ENCODE measurements at places on chromosomes 11 and 22.

DNA sequence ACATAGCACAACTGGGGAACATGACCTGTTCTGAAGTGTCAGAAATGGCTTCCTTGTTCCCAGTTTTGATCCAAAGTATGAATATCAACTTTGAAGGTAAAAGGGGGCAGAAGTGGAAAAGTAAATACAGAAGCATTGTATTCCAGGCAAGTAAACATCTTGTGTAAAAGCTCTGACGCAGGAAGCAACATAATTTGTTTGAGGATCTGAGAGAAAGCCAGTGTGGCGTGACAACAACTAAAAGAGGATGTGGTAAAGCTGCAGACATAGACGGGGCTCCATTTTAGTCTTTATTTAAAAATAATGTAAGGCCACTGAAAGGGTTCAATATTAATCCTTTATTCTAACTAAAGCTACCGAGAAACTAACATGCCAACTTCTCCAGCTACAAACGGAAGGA lies 310.2 kb downstream of the DLG2 start:
- DNase-seq = no peak

- DNase-seq = no peak
Measured at GRCh38 chr11:65915101-65915820, 3.6 kb downstream of the C11orf68 start.

- no peak for DNase-seq
Measured at GRCh38 chr11:31050061-31050765, 319.3 kb downstream of the DCDC1 start.

GRCh38 chr22:26665813-26666231 lies 8.4 kb downstream of the MIAT start:
- DNase-seq = no peak

DNA sequence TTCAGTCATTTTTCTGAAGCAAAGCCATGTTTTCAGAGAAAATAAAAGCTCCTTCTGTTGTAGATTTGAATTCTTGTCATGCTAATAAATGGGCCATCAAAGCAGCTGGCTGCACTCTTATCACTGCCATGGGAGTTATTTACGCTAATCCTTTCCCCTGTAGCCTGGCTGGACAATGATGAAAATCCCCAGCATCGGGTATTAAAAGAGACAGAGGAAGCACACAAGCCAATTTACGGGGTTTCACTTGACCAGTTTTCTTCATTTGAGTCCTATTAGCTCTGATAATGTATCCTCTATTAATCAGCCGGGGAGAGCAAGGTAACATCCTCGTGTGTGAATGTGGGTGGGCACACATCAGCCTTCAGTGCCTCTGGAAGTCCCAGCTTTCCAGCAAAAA lies 470.2 kb upstream of the API5 start:
- DNase-seq = no peak

GRCh38 chr22:33519071-33519973 lies 401.0 kb downstream of the LARGE1 start:
- DNase-seq = no peak

- no peak for DNase-seq
Measured at GRCh38 chr11:123588117-123588863, 66.1 kb downstream of the SCN3B start.

DNA sequence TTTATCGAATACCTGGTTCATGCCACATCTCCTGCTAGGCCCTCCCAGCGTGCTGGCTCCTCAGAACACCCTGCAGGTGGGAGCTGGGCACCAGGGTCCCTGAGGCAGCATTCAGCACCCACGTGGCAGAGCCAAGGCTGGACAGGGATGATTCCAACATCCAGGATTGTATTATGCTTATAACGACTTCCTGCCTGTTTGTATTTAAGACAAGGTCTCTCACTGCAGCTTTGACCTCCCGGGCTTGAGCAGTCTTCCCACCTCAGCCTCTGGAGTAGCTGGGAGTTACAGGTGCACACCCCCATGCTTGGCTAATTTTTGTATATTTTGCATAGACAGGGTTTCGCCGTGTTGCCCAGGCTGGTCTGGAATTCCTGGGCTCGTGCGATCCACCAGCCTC lies 64.7 kb upstream of the WNT7B start:
- DNase-seq = no peak

DNA sequence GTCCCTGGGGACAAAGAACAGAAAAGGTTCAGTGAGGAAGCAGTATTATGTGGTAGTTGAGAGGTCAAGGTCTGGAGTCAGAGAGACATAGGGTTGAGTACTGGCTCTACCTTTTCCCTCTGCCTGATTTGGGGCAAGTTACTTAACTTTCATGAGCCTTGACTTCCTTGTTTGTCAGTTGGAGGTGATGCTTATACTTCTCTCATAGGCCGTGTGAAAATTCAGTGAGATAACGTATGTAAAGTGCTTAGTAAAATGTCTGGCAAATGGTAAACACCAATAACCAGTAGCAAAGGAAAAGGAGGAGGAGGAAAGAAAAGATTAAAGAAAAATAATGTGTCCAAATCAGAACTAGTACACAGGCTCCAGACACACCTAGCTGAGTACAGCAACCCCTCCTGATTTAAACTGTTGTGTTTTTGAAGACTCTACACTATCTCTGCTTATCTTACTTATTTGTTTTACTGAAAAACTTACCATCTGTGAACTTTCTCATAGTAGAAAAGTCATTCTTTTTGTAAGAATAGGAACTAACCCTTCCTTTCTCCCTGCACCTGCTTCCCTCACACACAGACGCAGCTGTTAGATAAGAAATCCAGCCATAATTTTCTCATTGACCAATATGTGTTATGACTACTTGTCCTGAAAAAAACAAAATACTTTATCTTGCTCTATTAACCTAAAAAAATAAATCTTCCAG lies 126.9 kb downstream of the CD44 start:
- no peak for DNase-seq

DNA sequence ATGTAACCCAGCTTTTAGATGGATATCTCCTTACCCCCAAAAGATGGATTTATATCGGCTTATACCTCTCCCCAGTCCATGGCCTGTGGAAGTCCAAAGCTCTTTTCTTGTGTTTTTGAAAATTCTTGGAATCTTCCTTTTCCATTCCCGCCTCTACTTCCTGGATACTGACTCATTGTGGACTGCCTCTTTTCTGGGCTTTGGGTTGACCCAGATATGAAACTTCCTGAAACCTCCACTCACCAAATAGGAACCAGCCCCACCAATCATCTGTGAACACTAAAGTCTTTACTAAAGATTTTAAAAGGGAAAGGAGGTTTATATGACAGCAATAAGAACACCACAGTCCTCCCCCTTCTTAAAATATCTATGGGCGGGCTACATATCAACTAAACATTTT lies 163.4 kb upstream of the SYN3 start:
- no peak for DNase-seq

- DNase-seq = no peak
Measured at GRCh38 chr11:27295928-27296327, 67.1 kb downstream of the CCDC34 start.

DNA sequence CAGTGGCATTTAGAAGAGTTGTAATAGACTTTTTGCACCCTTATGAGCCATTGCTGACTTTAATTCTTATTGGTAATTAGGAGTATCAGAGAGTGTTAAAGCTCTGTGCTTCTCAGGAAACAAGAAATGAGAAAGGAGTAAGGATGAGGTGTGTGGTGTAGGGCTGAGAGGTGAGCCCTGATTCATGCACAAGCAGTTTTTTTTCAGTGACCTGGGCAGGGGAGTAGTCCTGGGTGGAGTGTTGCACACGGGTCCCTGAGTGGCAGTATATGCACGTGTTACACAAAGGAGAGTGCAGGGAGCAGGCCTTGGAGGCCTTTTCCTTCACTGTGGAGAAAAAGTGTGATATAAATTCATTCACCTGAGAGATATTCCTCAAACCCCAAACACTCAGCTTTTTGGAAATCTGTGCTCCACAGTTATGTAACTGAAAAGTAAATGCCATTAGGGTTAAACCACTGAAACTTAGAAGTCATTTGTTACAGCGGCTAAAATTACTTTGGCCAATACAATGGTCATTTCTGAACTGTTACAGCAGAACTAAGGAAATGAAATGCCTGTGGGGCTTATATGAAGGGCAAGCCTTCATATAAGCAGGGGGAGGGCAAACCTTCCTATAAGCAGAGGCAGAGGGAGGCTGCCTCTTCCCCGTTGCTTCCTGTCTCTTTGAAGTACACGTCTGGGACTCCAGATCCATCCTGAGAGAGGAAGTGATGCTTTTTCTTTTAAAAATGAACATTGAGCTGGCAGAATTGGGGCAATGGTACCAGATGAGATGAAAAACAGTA lies 62.6 kb upstream of the OLFML1 start:
- DNase-seq = no peak

GRCh38 chr11:79150966-79151365 lies 289.9 kb downstream of the TENM4 start:
- no peak for DNase-seq

GRCh38 chr11:119155733-119156492 lies 7.1 kb downstream of the ABCG4 start:
- DNase-seq = no peak

GRCh38 chr11:69870766-69871165 lies 51.5 kb upstream of the FGF3 start:
- DNase-seq = no peak

DNA sequence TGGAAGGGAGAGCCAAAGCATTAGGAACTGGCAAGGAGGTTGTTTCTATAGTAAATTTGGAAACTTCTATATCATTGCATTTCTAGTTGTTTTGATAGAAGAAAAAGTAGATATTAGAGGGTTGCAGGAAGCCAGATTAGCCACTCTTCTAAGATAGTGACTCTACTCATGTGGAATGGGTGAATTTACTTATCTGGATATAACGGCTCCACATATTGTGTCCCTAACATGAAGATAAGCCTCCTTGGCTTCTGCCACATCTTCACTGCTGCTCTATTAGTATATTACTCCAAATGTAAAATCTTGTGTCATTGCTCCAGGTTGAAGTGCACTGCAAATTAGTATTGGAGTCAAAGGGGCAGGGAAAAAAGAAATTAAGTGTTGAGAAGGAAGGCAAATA lies 283.3 kb downstream of the CASP12 start:
- DNase-seq = no peak

- no peak for DNase-seq
Measured at GRCh38 chr22:50119768-50120251, 30.0 kb downstream of the MOV10L1 start.

GRCh38 chr11:82906236-82906635 lies 4.7 kb downstream of the DDIAS start:
- no peak for DNase-seq

DNA sequence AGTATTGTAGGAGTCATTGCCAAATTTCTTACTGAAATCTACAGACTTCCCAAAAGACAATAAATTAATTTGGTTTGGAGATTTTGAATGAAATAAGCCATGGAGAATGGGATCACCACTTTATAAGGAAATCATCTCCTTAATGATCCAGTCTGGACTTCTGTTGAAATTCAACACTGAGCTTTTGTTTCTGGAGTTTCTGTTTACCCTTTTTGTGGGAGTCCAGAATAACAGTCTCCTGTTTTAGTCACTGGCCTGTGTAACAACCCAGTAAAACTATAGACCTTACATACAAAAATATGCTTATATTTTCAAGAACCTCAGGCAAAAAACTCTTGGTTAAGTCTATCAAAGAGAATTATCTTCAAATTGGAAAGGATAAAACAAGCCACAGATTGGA lies 321.7 kb upstream of the PLET1 start:
- DNase-seq = no peak

- DNase-seq = no peak
Measured at GRCh38 chr22:45628515-45628914, 43.1 kb upstream of the ATXN10 start.

- no peak for DNase-seq
Measured at GRCh38 chr11:75196426-75196825, 44.1 kb upstream of the TPBGL start.

- DNase-seq = no peak
Measured at GRCh38 chr22:36563898-36564297, 34.9 kb upstream of the EIF3D start.

DNA sequence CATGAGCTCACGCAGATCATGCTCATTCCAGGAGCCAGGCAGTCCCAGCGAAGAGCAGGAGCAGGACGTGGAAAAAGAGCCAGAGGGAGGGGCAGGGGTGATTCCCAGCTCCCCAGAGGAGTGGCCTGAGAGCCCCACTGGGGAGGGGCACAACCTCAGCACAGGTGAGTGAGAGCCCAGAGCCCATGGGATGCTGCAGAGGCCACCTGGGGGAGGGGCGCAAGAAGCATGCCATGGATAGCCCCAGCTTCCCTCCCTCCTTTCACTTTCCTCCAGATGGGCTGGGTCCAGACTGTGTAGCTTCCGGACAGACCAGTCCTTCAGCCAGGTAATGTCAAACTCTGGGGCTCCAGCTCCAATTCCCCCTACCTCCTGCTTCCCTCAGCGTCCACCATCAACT lies 6.2 kb downstream of the SMTNL1 start:
- DNase-seq = no peak

DNA sequence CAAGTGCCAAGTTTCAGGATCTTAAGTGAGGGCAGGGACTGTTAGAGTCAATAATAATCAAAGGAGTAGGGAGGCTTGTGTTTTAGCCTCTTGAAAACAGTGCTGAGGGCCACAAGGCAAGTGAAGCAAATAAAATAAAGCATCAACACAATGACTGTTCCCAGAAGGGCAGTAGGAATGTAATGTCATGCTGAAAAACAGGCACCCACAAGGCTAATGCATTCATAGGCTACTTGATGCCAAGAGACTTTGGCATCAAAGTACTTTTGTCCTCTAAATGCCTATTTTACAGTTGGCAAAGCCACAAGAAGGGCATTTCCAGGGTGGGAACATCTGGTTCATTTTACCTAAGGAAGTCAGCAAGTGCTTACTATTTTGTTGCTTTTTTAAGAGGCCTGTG lies 22.9 kb downstream of the RAB39A start:
- DNase-seq = no peak

- no peak for DNase-seq
Measured at GRCh38 chr11:112334381-112334780, 73.7 kb upstream of the PLET1 start.

- DNase-seq = no peak
Measured at GRCh38 chr11:86442420-86442819, 67.7 kb downstream of the CCDC81 start.

GRCh38 chr11:71963468-71963867 lies 34.6 kb downstream of the RNF121 start:
- DNase-seq = no peak

DNA sequence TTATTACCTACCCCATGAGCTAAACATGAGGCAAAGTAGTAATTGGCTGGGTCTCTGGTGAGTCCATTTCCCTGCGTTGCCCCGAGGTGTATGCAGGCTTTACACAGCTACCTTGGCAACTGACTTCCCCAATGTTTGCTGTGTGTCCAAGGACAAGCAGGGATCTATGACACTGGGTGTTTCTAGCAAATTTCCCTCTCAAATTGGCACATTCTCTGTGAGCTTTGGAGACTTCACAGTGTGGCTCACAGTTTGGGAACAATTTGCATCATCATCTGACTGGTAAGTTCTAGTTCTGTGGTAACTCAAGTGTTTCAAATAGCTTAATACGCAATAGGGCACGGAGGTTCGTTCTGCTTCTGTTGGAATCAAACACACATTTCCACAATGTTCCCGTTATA lies 12.5 kb downstream of the NNMT start:
- DNase-seq = no peak

GRCh38 chr11:8384199-8384821 lies 120.6 kb upstream of the LMO1 start:
- no peak for DNase-seq

Data from effector CD8-positive, alpha-beta T cell (primary cell).